ENCODE measurements at places on chromosomes 7 and 10.

DNA sequence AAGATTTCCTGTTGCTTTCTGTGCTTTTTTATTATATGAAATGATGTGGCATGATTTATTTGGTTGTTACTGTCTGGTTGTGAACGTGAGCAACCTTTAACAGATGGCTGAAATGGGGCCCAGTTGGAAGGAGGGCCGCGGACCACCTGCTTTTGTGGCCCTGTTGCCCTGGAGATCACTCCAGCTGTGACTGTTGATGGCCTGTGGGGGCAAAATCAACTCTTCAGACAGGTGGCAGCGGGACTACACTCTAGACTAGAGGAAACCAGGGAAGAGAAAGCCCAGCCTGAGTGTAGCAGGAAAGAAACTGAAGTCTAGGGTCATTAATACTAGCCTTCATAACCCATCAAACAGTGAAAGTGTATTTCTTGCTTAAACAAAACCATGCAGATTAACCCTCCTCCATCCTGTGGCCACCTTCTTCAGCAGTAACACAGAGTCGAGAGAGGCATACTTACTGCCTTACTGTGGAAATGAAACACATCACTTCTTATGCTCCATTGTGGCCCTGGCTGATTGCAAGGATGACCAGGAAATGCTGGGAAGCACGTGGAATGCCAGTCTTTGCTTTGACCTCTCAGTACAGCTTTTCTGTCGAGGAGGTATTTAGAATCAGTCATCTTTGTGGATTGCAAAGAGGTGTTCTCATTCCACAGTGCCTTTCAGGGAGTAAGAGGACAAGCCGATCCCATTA is 80.5 kb downstream of the CCNY start:
- DNase-seq, result no peak

DNA sequence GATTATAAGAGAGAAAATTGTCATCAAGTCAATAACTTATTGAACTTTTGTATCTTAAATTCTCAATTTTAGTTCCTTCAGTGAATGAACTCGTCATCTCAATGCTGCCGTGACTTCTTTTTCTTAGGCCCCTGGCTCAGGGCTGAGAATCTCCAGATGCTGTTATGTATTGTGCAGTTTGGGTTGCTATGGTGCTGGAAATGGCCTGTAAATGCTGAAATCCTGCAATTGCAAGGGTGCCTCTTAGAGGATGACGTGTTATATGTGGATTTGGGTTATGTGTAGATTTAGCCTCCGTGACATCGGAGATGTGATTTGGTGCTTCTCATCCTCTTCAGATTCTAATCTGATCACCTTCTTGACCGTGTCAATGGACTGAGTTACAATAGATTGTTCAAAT is 55.7 kb upstream of the ZRANB1 start:
- no peak for DNase-seq

DNA sequence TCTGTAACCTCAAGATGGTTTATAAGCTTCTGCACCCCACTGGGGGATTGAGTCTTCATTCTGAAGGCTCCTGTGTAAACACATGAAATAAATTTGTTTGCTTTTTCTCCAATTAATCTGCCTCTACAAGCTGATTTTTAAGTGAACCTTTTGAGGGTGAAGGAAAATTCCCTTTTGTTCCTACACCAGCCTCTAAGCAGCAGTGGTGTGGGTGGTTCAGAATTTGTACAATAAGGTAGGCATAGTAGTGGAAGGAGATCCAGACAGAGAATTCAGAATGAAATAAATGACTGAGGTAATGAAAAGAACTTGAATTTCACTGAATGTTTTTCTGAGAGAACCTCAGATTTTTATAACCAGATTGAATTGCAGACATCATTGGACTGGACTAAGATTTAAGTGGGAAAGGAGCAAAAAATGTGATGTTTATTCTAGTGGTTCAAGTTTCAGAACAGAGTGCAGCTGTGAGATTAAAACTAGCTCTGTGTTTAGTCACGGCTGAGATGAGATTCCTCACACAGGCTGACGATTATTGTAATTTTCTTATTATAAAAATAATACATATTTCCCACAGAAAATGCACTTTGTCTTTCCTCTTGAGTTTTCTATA is 1162.2 kb downstream of the TYW1 start:
- no peak for DNase-seq

GRCh38 chr7:141752634-141753033 is 11.3 kb upstream of the TAS2R3 start:
- DNase-seq, result no peak

GRCh38 chr7:50625360-50625759 is 60.2 kb upstream of the DDC start:
- DNase-seq, result no peak

Measured in iris pigment epithelial cell (primary cell).